KBM-7 (cell line): ENCODE measurements at places on chromosomes 7 and 10.

- DNase-seq = no peak
These were observed 42.2 kb upstream of the ADAM12 start for GRCh38 chr10:126430512-126430911.

GRCh38 chr10:35208536-35208935, 81.9 kb downstream of the CREM start:
- DNase-seq = no peak

DNA sequence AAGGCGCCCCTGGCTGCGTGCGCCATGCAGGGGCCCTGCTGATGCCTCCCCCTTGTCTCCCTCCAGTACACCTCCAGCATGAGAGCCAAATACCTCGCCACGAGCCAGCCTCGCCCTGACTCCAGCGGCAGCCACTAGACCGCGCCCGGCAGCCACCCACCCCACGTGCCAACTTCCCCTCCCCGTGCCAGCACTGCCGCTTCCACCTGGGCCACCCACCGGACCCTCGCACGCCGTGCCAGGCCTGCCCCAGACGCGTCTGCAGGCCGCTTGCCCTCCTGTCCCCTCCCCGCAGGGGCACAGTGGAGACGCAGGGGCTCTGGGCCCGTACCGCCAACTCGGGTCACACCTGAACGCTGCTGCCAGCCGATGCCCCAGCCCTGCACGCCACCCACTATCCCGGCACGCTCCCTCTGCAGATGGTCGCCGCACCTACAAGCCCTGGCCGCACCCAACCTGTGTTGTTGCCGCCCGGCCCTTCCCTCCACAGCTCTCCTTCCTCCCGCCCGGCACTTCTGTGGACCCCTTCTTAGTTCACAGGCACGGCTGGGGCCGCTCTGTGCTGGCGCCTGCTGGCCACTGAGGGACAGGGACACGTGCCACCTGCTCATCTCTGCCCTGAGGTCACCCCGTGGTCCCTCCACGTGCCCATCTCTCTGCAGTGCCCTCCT, 26.3 kb upstream of the AMZ1 start:
- no peak for DNase-seq

DNA sequence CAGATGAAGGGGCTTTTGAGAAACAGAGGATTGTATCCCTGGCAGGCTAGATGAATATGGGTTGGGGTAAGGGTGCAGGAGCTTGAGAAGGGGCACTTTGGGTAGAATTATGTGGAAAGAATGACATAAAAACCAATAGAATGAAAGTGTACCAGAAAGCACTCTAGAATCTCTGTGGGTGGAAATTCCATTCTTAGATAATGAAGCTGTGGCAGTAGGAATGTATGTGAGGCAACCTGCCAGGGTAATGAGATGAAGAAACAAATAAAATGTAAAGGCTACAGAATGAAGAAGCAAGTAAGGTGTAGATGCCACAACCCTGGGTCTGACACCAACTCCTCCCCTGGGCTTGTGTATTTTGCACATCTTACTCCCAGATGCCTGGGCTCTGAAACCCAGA, 16.8 kb downstream of the NOBOX start:
- no peak for DNase-seq

DNA sequence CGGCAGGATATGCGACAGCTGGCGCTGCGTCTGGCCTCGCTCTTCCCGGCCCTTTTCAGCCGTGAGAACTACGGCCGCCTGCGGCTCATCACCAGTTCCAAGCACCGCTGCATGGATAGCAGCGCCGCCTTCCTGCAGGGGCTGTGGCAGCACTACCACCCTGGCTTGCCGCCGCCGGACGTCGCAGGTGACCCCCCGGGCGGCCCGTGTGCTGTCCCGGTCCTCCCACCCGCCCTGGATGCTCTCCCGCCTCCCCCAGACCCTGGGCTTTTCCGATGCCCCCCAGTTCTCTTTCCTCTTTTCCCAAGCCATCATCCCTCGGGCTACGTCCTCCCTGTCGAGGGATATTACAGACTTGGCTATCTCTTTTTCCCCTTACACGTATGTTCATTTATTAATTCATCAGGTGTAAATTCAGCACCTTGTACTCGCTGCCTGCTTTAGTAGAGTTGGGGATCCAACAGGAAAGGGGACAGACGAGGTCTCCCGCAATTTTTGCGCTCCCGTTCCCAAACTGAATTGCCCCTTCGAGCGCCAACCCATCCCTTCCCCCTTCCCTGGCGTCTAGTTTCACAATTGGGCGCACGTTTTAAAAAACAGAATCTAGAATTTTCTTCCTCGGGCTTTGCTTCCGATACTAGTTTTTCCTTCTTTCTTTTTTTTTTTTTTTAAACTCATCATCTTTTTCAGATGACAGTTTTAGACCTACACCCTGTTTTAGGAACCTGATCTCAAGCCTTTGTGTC, 846 bp downstream of the MINPP1 start:
- peak; percentile 50 for DNase-seq

GRCh38 chr7:20896996-20897395, 110.3 kb upstream of the SP8 start:
- no peak for DNase-seq

DNA sequence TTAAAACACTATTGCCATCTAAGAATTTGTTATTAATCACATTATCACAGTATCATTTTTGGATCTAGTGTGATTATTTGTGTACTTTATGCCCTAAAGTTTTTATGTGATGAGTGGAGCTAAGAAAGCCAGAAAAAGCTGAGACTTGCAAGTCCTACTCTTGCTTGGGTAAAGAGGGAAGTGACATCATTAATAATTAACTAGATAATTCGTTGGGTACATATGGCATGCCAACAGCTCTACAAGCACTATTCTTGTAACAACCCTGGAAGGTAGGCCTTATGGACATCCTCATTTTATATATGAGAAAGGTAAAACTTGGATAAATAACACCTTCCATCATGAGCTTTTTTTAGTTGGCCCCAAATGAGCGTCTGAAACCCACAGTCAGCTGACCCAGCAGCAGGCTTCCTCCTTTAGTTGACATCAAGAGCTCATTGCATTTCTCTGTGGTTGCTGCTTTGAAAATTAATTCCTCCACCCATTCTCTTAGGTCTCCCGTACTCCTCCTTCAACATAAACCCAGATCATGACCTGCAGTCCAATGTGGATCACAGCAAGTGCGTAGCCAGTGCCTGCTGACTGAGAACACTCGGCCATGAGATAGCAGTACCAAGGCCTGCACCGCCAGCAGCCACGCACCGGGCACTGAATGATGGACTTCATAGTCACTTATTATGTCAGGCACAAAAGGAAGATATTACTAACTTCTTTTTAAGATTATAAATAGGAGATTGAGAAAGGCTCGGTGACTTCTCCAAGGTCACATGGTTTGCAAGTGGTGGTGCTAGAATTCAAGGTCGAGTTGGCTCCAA, 292.0 kb upstream of the AOAH start:
- peak; percentile 0 for DNase-seq

DNA sequence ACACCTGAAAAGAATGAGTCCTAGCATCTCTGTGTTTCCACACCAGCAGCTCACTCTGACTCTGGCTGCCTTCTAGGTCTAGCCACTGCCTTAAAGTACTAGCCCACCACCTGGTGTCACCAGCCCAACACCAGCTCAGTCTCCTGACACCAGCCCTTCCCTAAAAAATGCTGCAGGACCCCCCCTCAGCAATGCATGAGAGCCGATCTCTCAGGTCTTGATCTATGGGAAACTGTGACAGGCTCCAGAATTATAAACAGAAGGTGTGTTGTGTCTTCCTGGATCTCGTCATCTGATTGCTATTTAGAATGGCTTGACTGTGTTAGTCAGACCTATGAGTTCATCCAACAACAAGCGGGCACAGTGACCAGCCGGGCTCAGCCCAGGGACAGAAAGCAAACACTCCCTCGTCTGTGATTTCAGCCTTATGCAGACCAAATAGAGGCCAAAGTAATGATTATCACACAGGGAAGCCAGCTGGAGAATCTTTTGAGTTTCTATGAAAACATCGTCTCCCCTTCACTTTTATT, 66.6 kb downstream of the CUBN start:
- no peak for DNase-seq

DNA sequence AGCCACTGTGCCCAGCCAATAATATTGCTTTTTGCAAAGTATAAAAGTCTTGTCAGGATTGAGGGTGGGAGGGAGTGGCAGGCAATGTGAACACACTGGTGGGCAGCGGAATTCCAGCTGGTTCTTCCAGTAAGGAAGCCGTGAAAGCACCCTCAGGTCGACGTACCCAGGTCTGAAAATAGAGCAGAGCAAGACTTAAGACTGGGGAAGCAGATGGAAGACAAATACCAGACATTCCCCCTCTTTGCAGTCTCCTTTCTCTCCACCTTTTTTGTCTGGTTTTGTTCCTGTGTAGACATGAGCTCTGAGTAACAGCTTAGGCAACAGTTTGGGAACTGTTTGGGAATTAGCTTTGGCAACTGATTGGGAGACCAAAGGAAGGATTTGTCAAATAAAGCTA, 17.6 kb upstream of the CSTF2T start:
- DNase-seq = no peak

- no peak for DNase-seq
These were observed 64.3 kb upstream of the BMPER start for GRCh38 chr7:33841031-33841430.

- no peak for DNase-seq
These were observed 194.9 kb downstream of the KCNMA1 start for GRCh38 chr10:77442699-77443189.
